ENCODE measurements at places on chromosomes 12 and 14.

GRCh38 chr14:74936731-74937130, 13.7 kb upstream of the RPS6KL1 start:
- DNase-seq = no peak

DNA sequence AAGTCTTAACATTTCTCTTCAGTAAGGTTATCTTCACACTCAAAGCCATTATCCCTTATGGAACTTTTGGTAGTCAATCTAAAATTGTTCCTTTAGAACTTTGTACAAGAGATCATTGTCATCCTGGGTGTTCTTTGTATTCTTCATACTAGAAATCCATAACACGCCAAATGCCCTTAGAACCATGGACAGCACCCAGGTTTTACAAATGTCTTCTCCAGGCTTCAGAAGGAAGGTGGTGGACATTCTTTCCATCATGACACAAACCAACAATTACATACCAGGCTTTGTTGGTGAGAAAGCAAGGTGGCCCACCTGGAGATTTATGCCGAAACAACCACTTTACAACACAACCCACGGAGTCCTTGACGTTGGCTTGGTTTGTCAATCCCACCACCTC, 365.6 kb upstream of the TBX3 start:
- no peak for DNase-seq

GRCh38 chr14:89382901-89383845, 33.9 kb downstream of the FOXN3 start:
- no peak for DNase-seq

DNA sequence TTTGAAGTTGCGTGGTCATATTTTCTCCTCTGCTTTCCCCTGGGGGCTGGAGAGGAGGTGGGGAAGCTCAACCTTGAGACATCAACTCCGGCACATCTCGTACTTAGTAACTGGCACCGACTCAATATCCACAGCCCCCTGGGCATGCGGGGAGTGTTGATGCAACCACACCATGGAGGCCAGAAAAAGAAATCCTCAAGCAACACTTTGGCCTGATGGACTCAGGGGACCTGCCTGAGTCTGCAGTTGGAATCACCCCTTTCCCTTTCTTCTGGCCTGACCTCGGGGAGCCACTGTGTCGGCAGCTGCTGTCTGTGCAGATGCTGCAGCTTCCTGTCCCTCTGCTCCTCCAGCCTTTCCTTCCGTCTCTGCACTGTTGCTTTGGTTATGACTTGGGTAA, 11.4 kb upstream of the AACS start:
- no peak for DNase-seq

- no peak for DNase-seq
Measured at GRCh38 chr12:132448463-132448820, 41.5 kb upstream of the FBRSL1 start.
